GM13977 (cell line): ENCODE measurements at places on chromosomes 3 and 15.

GRCh38 chr3:3998140-3998922 is 199.1 kb downstream of the LRRN1 start:
- peak; percentile 20 for DNase-seq

- no peak for DNase-seq
These were observed 213.0 kb downstream of the MYRIP start for GRCh38 chr3:40022297-40022827.

DNA sequence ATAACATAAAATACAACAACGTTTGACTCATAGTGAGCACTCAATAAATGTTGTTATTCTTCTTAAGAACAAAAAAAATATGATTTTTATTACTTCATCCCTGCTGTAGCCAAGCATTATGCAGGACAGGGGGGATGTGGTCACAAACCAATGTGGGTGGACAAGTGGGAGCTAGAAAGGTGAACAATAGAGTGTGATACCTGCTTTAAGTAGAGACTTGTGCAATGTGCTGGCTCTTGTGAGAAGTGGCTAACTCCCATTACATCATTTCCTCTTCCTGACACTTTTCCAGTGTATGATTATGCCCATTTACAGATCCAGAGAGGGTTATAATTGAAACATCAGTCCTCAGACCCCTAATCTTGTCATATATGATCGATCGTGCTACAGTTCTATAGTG is 193.6 kb downstream of the UBE2E2 start:
- DNase-seq: no peak

- no peak for DNase-seq
These were observed 75.6 kb upstream of the GOLGA8B start for GRCh38 chr15:34659056-34659455.

DNA sequence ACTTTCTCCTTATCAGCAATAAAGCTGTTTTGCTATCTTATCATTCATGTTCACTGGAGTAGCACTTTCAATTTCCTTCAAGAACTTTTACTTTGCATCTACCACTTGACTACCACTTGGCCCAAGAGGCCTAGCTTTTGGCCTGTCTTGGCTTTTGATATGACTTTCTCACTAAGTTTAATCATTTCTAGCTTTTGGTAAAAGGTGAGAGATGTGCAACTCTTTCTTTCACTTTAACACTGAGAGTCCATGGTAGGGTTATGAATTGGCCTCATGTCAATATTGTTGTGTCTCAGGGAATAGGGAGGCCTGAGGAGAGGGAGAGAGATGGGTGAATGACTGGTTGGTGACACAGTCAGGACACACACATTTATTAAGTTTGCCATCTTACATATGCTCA is 31.0 kb upstream of the FAM3D start:
- no peak for DNase-seq

GRCh38 chr15:67201136-67201535 is 53.3 kb downstream of the AAGAB start:
- no peak for DNase-seq

DNA sequence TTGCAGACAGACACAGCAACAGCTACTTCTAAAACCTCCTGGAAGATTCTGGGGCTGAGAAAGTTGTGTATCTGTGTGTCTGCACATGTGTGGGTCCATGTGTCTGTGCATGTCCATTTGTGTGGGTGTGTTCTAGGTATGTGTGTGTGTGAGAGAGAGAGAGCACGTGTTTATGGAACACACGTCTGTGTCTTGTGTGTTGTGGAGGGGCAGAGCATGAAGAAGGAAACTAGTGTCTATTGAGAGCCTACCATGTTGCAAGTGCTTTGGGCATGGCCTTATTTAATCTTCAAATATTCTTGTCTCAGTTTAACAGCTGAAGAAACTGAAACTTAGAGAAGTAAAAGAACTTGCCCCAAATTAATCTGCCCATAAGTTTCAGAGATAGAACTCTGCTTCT is 327.5 kb downstream of the UACA start:
- no peak for DNase-seq

DNA sequence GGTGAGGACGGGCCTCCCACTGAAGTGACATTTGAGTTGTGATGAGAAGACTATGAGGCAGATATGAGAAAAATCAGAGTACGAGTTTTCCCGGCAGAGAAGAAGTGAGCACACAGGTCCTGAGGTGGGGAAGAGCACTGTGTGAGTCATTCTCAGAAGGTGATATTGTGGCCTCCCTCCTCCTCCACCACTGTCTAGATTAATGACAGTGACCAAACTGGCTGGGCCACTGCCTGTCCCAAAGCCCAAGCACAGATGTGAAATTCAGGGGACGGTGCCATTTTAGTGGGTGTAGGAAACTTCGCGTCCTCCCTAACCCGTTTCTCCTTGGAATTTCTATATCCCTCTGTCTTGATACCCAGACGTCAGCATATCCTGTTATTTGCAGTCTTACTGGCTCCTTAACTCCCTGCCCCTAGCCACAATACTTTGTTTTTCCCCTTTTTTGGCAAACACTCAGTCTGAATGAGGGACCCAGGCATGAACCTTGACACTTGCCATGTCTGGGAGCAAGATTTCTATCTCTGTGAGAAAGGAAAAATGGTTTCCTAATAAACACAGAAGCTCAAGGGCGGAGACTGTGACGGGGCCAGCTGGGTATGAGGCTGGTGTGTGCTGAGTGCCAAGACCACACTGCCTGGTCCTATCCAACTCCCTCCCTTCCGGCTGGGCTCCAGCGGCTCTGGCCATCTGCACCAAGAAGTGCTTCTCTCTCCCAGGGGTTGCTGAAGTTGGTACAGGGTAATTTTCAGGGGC is 15.2 kb downstream of the PRICKLE2 start:
- no peak for DNase-seq

DNA sequence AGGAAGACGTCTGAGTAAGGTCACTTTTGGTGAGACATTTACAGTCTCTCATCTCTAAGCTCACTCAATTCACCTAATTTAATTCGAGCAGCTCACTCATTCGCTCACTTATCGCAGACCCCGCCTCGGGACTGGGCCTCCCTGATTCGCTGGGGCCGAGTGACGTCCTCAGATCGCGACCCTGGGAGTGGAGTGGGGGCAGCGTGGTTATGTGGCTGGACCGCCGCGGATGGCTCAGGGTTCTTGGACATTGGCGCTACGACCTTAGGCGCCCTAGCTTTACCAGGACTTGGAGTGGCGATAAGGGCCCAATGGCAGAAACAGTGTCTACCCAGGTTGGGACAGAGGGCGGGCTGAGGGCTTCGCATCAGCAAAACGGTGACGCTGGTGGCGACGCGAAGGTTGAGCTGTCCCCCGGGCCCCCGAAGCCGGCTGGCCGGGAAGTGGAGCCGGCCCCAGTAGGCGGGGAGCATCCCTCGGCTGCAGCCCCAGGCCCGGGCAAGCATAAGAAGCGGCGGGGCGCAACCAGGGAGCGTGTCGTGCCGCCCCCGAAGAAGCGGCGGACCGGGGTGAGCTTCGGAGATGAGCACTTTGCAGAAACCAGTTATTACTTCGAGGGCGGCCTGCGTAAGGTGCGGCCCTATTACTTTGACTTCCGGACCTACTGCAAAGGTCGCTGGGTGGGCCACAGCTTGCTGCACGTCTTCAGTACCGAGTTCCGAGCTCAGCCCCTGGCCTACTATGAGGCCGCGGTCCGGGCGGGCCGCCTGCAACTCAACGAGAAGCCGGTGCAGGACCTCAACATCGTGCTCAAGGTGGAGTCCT is at the start of gene RPUSD2:
TSS of gene RPUSD2 (plus strand) at position 171 of the 825 bp plus-strand sequence. CDS start at position 210, 39 bp downstream.
- peak; percentile 93 for DNase-seq

GRCh38 chr15:68623301-68623892 is 44.6 kb downstream of the CORO2B start:
- no peak for DNase-seq

- DNase-seq: no peak
These were observed 37.8 kb upstream of the LSAMP start for GRCh38 chr3:116483135-116483534.

DNA sequence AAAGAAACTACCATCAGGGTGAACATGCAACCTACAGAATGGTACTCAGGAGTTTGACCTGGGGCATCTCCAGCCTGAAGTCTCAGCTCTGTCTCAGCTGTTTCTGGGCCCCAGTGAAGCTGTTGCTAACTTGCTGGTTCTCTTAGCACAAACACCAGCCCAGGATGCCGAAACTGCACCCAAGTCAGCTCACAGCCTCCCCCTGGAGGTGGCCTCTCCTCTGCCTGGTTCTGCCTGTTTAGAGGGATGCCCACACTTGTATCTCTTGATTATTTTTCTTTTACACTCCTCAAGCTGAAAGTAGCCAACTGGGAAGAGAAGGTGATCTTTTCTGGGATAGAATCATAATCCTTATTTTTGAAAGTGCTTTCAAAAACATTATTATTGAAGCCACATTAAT is 289.0 kb upstream of the RASGRP1 start:
- peak; percentile 11 for DNase-seq

GRCh38 chr15:60006203-60006862 is 2.2 kb downstream of the FOXB1 start:
- peak; percentile 62 for DNase-seq

GRCh38 chr15:76398317-76399104 is 61.9 kb downstream of the ISL2 start:
- DNase-seq: no peak

GRCh38 chr3:42979044-42979972 is at the start of gene GASK1A:
TSS of gene GASK1A (plus strand) at chr3:42979311. CDS start at chr3:42979643, 332 bp downstream.
- no peak for DNase-seq

GRCh38 chr3:127706785-127707351 is 34.1 kb downstream of the ABTB1 start:
- DNase-seq: no peak

DNA sequence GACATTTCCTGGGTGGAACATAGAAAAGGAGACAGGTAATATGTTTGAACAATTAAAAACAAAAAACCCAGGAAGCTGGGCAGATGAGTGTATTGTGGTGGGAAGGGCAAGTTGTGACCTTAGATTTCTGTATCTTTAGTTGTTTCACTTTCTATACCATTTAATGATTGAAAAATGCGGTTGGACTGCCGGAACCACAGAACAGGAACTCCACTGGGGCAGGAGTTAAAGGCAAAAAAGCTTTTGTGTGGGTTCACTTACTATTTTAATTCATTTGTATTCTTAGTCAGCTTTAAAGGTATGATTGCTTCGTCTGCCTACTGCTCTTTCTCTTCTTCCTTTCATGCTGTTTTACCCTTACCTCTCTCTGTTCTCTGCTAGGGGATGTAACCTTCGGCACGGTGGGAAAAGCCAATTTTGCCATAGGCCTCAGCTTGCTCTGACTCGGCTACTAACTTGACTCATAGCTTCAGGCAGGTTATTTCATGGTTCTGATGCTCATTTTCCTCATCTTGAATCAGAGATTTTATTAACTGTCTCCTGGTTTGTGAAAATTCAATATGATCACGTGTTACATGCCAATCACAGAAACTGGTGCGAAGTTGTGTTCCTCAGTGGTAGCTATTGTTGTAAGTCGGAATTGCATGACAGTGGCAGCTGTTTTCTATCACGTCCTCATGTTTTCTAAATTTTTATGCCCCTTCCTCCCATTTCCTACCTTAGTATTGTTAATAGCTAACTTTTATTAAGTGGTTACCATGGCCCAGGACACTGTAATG is 1.6 kb upstream of the MCTP2 start:
- DNase-seq: peak; percentile 66

GRCh38 chr3:52783211-52783555 is 5.8 kb downstream of the ITIH1 start:
- no peak for DNase-seq

DNA sequence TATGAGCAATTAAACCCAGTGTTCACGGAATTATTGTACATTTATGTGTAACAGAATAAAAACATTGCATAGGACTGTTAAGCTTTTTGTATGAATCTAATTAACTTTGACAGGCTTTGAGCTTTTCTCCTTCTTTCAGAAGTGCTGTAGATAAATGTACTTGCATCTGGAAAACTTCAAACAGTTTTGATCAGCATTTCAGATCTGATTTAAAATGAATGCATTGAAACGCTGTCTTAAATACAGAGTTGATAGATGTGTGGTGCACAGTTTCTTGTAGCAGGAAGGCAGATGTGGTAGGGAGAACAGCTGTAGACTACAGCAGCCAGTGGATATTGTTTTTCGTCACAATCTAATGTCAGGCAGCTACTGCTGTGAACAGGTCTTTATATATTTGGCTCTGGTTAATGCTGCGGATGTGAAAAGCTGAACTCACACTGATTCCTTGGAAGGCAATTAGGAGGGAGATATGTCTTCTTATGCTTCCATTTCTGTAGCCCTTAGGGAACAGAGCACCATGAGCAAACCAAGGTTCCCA is 193.8 kb upstream of the GOLIM4 start:
- no peak for DNase-seq

DNA sequence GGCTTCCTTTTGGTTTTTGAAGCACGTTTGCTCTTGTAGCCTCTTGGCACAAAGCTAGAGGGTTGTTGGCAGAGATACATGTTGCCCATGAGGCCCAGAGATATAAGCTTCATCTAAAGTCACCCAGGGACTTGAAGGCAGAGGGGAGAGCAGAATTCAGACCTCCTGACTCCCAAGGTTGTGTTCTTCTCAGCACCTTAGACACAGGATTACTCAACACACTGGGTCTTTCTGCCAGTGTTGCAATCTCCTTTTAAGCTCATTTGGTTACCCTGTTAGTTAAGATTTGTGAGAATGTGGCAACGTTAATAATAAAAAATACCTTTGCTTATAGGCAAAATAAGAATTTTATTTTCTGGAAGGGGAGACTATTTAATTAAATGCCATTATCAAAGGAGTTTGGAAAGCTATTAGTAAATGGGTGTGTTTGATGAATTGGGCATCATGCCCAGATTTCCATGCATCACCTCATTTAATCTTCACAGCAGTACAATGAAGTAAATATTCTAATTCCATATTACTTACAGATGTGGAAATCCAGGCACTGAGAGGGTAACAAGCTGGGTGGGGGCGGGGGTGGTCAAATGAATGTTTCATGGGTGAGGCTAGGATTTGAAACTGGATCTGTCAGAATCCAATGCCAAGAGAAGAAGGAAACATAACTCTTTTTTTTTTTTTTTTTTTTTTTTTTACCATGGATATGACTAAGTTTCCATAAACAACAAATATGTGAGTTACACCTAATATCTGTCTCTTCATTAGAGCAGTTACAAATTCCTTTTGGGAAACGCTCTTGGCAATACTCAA is 183.3 kb downstream of the NR1D2 start:
- DNase-seq: no peak

GRCh38 chr3:72301779-72302178 is 516.8 kb upstream of the PROK2 start:
- no peak for DNase-seq

DNA sequence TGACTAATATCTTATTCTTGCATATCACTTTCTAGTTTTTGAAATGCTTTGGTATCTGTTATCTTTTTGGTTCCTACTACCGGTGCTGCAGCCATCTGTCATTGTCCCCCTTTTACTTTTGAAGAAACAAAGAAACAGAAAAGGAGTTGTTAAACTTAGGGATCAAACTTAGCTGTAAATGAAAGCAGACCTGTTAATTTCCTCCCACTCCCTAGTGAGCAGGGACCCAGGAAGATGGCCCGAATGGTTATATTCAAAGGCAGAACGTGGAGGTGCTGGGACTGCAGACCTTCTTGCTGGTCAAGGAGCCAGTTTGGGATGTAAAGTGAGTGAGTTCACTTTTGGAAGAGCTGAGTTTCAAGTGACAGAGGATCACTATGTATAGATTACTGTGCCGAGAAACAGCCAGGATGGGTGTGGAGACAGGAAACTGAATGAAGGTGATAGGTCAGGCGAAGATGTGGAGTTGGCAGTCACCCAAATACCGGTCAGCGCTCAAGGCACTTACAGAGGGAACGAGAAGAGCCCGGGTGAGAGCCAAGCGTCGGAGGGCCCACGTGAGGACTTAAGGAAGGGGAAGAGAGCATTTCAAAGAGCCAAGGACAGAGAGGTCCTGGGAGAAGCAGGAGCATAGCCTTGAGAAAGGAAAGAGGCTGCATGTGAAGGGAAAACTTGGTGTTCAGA is 20.1 kb downstream of the KBTBD8 start:
- no peak for DNase-seq
